Amniotic stem cell (primary cell): ENCODE measurements at places on chromosomes 7 and 10.

DNA sequence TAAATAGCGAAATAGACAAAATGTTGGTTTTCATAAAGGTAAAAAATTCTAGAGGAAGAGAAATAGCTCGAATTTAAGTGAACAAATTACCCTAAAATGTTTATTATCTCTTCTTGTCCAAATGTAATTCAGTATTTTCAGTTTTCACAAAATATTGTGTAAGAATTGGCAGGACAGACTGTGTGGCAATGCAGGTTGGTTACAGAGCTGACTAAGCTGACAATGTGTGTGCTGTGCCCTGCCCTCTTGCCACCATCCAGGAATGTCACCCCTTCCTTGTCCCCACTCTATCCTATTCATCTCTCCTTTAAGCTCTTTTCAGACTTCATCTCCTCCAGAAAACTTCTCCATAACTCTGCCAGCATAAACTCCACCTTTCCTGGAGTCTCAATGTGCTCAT, 46.1 kb downstream of the COL28A1 start:
- no peak for DNase-seq

DNA sequence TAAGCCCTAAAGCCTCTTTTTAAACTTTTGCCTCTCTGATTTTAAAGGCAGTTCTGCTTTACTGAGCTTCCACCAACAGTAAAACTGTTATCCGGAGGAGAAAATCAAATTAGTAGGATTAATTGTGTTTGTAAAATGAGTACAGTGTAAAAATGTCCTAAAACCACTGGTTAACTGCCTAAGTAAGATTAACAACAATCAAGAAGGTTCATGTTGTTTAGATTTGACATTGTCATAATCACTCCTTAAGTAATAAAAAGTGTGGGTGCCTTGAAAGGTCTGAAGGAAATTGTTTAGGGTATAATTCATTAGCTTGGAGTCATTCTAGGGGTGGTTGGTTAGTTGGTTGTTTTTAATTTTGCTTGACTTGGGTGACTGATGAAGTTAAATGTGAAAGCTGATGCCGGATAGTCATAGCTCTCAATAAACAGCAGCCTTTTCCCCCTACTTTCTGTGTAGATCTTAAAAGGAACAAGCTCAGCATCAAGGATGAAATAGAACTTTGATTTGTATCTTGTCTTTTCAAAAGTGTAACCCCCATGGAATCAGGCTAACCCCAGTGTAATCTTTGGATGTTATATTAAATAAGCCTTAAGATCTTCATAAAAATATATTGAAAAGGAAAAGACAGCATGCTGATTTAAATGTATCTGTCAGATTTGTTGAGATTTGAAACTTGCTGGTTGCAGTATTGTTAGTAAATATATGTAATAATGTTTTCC, 148.3 kb downstream of the ARID5B start:
- DNase-seq: no peak

DNA sequence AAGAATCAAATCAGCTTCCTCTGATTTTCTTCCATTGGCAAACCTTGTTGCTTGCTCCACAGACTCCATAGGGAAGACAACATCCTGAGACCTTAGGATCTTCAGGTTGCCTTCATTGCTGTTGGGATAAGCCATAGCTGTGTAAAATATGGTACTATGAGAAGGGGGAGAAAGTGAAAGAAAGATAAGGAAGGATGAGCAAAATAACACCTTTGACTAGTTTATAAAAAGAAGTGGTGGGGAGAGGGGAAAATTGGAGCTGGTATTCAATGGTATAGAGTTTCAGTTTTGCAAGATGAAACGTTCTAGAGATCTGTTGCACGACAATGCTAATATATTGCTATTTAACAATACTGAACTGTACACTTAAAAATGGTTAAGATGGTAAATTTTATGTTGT, 180.4 kb upstream of the PHYHIPL start:
- DNase-seq: no peak

- DNase-seq: no peak
These were observed 69.4 kb downstream of the VOPP1 start for GRCh38 chr7:55502858-55503440.

- DNase-seq: no peak
These were observed 255.5 kb downstream of the AGMO start for GRCh38 chr7:15306296-15306695.

- no peak for DNase-seq
These were observed 132.2 kb downstream of the ANLN start for GRCh38 chr7:36521911-36522310.

DNA sequence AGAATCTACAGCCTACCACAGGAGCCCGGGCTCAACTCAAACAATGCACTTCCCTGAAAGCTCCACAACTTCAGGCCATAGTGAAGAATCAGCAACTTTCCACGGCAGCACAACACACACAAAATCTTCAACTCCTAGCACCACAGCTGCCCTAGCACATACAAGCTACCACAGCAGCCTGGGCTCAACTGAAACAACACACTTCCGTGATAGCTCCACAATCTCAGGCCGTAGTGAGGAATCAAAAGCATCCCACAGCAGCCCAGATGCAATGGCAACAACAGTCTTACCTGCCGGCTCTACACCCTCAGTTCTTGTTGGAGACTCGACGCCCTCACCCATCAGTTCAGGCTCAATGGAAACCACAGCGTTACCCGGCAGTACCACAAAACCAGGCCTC, 22.3 kb downstream of the MUC12 start:
- no peak for DNase-seq

GRCh38 chr7:68474661-68475216, 1123.5 kb upstream of the AUTS2 start:
- no peak for DNase-seq
